COR-L47 (cell line): ENCODE measurements at places on chromosomes 1 and 21.

- DNase-seq = no peak
Observed at GRCh38 chr1:175133673-175134435, 58.7 kb downstream of the KIAA0040 start.

GRCh38 chr1:187840557-187840956, 1011.8 kb downstream of the PLA2G4A start:
- DNase-seq = no peak

DNA sequence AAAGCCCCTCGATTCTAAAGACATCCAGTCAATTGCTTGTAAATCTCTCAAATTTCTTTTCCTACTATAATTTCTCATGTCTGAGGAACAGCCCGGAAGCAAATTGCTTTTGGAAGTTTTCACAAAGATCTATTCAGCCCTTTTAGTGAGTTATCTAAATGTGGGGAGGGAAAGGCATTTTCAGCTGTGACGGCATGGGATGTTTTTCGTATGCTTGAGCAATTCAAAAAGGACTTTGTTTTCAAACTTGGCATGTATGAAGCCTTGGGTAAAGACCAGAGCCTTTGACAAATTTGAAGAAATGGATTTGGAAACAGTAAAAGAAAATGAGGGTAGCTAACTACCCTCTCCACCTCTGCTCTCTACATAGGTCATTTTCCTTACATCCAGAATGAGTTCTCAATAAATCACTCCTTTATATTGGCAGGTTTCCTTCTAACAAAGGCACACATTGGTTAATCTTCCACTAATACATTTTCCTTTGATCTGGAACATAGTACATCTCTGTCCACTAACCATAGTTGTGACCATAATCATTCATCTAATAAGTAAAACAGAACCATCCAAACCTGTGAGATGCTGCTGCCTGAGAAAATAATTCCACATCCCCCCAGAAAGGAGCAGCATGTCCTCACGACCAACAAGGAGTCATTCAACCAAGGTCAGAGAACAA, 66.1 kb upstream of the ADAM30 start:
- DNase-seq = no peak

- DNase-seq = no peak
Observed at GRCh38 chr1:156668801-156669637, 8.2 kb downstream of the NES start.

- DNase-seq = no peak
Observed at GRCh38 chr1:18188820-18189517, 81.4 kb downstream of the IGSF21 start.

GRCh38 chr1:32761936-32762335, 55.2 kb downstream of the YARS1 start:
- no peak for DNase-seq

DNA sequence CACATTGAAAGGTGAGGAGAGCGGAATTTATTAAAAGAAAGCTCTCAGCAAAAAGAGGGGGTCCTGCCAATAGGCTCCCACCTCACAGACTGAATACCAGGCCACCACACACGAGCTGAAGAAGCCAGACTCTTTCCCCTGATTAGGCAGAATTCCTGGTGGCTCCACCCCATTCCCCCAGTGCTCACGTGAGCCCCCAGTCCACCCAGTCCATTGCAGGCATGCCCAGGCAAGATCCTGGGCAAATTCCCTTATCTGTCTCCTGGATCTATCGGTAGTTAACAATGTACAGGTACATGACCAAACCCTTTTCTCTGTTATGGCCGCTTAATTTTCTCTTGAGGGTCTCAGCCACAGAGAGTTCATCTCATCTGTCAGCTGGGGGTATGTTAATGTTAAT, 54.6 kb upstream of the BTG3 start:
- DNase-seq = no peak

DNA sequence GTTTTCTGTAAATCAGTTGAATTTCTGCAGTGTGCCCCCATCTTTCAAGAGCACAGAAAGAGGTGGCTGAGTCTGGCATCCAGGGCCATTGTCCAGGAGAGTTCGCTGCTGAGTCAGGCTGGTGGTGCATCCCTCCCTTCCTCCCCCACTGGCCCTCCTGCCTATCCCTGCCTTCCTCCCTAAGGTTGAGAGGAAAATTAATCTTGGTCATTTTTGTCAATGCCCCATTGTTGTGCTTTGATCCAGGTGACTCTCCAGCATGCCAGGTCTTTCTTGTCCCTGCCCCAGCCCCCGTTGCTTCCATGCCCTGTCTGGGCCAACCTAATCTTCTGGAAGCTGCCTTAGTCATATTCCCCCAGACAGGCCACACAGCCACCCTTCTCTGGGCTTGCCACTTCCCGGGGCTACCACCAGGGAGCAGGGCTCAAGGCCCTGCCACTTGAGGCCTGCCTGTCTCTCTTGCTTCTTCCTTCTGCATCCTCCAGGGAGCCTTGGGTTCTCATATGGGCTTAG, 26.6 kb downstream of the PROK1 start:
- no peak for DNase-seq

DNA sequence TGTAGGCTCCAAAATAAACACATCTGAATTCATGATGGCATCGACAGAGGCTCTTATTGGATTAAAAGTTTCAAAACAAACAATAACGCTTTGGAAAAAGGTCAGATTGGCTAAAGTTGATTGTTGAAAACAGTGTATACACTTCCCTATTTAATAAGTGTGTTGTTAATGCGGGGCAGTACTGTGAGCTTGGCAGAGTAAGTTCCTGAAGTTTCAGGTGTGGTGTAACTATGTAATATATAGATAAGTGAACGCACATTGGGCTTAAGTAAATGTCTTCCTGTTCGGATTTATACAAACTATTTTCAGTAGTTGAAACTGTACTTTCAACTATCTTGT, 810 bp downstream of the ZBTB37 start:
- DNase-seq = no peak

DNA sequence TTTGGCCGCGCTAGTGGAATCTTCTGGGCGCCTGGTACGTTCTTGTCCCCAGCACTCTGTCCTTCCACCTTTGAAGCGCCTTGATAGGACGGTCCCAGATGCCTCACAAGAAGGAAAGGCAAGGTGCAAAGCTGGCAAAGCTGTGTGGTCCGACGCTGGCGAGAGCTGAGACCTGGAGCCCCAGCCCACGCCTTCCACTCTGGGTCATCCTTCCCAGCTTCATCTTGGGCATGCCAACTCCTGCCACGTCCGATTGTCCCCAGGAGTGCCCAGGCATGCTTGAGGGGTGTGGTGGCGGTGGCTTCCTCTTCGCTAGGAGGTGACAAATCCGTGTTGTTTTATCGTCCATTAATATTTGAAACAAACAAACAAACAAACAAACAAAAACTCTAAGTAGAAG, 123.9 kb upstream of the DPYD start:
- no peak for DNase-seq

GRCh38 chr1:12150456-12151200, 16.2 kb upstream of the TNFRSF1B start:
- DNase-seq = no peak

DNA sequence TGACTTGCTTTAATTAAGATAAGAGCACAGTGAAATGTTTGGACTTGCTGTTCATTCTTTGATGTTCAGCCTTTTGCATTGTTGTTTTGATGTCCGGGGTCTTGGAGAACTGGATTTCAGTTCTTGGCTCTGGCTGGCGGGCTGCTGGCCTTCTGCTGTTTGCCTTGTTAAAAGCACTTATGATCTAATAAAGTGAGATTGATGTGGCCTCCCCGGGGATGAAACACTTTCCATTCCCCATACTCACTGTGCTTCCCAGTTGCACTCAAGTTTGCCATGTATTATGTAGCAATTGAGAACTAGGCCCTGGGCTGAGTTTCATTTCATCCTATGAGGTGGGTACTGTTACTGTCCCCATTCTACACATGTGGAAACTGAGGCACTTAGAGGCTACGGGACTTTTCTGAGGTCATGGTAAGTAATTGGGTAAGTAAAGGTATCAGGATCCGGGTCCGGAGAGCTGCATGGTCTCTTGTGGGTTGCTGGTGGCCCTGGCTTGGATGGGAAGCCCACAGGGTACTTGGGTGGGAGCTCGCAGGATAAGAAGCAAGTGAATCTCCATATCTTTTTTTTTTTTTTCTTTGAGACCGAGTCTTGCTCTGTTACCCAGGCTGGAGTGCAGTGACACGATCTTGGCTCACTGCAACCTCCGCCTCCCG, 127.7 kb upstream of the ZBTB40 start:
- no peak for DNase-seq

- peak; percentile 81 for DNase-seq
Observed at GRCh38 chr1:10841118-10841517, 44.7 kb upstream of the CASZ1 start.

GRCh38 chr21:21688889-21689288, 690.7 kb downstream of the NCAM2 start:
- peak; percentile 14 for DNase-seq

DNA sequence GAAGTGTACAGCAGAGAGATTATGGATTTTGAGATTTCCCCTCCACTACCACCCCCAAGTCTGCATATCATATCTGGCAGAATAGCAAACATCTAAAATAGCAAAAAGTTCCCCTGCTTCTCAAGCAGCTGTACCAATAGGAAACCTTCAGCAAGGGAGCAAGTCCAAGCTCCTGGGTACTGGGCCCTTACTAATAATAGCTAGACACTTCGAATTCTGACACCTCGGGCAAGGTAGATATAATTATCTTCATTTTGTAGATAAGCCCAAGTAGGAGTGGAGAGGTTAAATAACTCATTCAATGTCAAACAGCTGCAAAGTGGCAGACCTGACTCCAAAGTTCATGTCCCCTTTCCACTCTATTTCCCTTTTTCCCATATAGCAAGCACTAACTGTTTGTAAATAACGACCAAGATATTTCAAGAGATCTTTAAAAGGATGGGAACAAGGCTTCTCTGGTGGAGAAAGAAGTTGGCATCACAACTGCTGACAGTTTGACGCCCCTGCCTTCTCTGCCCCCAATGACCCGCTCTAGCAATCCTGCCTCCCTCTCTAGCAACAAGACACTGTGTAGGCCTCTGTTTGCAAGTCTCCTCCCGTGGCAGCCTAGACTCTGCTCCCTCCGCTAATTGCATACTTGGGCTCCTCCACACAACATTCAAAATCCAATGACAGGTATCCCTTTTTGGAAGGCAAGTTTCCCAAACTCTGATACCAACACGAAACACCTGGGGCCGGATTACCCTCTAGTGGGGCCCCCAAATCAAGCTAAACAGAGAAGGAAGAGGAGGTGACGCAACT, 18.7 kb upstream of the ADAR start:
- no peak for DNase-seq

- DNase-seq = no peak
Observed at GRCh38 chr1:210910020-210910575, 223.8 kb downstream of the KCNH1 start.

- DNase-seq = no peak
Observed at GRCh38 chr1:145991735-145992412, 4.5 kb downstream of the TXNIP start.

DNA sequence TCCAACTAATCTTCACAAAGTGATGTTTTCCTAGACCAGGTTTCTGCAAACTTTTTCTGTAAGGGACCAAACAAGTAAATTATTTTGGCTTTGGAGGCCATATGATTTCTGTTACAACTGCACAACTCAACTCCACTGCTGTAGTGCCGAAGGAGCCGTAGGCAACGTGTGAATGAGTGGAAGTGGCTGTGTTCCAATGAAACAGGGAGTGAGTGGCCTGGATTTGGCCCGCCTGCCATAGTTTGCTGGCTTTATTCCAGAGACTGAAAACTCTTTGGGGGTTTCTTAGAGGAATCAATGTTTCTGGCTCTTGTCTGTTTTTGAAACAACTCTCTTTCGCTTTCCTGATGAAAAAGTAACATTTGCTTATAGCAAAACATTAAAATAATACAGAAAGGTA, 12.6 kb upstream of the ACTL8 start:
- no peak for DNase-seq

GRCh38 chr21:26140926-26141325, 29.6 kb downstream of the APP start:
- DNase-seq = no peak

- no peak for DNase-seq
Observed at GRCh38 chr1:33302325-33302724, 18.6 kb downstream of the A3GALT2 start.

- no peak for DNase-seq
Observed at GRCh38 chr1:3564921-3565831, 46.1 kb downstream of the MEGF6 start.

DNA sequence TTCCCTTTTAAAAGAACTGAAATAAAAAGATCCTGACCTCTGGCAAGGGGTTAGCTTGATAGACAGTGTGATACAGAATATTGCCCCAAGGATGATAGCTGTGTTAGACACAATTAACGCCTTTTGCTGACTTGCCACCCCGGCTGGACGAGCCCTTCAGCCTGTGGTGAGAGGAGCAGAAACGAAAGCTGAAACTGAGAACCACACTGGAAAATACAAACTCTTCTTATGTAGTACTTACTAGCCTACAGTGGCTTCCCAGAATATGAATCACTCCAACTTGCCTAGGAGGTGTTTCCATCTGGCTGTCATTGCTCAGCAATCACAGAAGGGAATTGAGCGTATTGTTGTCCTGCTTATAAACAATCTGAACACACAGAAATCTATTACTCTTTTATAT, 22.9 kb downstream of the SAMSN1 start:
- DNase-seq = no peak

DNA sequence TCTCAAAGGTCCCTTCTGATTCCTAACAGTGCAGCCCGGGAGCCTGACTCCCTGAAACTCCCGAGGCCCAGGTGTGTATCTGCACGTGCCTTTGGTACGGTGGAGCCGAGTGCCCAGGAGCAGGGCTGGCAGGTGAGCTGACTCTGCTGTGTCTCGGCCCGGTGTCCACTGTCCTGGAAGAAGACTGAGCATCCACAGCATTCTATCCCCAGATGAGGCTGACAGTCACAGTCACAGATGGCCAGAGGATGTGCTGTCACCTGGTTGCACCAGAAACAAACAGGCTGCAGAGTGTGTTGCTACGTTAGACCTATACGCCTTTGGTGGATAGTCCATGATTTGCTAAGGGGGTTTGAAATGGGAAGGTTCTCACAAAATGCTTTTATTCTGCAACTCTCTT, 9.8 kb downstream of the ETV3L start:
- no peak for DNase-seq

- no peak for DNase-seq
Observed at GRCh38 chr1:154998201-154998780, 4.3 kb upstream of the ZBTB7B start.

- DNase-seq = no peak
Observed at GRCh38 chr1:91523482-91523881, 22.8 kb downstream of the CDC7 start.

DNA sequence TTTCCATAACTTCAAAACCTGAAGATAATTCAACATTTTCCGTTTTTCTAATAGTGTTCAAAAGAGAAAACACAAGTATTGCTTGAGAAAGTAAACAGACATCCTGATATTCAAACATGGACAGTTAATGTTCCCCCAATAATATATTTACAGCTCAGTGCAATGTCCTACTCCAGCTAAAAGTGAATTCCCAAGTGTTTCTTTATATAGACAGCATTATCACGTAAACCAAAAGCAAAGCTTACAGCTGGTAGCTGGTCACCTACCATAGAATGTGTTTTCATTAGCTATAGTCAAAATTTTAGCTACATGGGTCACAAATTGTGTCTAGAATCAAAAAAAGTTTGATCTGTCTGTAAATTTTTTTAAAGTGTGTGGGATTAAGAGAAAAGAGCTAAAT, 34.9 kb downstream of the WLS start:
- no peak for DNase-seq

GRCh38 chr1:160837558-160838205, 25.0 kb downstream of the CD244 start:
- no peak for DNase-seq

GRCh38 chr21:27580276-27580675, 613.4 kb upstream of the ADAMTS5 start:
- no peak for DNase-seq

GRCh38 chr1:18419113-18419844, 61.5 kb upstream of the KLHDC7A start:
- DNase-seq = no peak

GRCh38 chr21:44359396-44359795, 6.0 kb downstream of the TRPM2 start:
- DNase-seq = no peak
